HEK293T (cell line): ENCODE measurements at places on chromosomes 1 and 21.

DNA sequence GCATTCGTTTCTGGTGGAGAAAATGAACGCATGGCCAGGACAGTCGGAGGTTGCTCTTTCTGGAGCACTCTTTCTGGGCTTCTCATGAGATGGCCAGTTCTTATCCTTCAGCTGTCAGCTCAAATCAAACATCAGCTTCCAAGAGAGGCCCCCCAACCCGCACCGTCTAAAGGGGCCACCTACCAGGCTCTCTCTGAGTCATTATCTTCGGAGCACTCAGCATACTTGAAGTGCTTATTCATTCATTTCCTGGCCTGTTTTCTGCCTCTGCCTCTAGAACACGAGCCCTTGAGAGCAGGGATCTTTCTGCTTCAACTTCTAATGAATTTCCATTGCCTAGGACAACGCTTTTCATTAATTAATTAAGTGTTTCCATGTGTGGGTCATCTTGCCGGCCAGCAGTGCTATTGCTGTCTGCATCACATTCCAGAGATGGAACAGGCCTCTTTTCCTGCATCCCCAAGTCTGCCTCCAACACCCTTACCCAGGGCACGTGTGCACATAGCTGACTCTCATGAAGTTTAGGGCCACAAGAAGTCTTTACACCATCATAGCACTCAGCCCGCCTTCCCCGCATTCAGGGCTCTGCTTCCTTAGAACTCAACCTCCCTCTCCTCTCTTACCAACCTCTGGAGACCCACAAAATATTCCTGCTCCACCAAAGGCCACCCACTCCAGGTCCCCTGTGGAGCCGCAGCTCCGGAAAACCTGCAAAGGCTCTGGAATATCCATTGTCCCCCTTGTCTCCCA is 52.1 kb upstream of the LAPTM5 start:
- DNase-seq = no peak

DNA sequence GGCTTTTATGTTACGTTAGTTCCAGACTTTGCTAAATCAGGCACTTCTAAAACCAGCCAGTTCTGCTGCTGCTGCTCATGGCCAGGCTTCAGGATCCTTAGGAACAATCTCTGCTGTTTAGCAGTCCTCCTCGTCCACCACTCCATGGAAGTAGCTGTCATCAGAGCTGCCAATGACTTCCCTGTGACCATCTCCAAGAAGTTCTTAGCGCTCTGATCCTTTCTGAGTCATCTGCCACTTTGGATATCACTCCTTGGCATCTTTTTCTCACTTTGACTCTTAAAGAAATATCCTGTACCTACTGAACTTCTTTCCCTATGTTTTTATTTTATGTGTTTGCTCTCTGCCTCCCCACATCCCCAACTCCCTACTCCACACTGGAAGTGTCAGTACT is 14.7 kb upstream of the IRF2BP2 start:
- DNase-seq = no peak

DNA sequence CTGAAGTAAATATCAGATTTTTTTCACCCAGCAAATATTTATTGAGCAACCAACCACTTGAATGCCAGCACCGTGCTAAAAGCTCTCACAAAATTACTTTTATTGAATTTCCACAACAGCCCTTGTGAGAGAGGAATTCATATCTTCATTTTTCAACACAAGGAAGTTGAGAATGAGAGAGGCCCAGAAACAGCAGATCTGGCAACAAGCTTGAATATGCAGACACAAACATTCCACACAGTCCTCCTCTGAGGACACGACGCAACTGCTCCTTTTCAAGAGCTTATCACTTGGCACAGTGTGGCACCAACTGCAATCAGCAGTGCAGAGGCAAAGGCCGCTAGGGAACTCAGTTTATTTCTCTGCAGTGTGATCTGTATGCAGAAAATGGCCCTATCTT is 32.2 kb upstream of the IFNAR2 start:
- DNase-seq = no peak

DNA sequence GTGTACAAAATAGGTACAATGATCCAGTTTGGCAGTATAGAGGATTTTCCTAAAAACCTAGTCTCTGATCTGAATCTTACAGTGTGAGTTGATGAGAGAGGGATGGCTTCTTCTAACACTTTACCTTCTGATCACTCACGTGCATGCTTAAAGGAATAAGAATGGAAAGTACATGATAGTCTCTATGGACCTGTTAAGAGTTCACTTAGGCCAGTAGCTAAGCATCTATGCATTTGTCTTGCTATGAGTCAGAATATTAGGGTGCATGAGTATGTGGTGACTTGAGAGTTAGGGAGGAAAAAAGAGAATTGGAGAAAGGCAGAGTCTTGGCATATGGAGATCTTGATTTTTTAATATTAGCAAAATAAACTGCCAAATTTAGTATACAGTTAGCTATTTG is 206.3 kb downstream of the COL11A1 start:
- no peak for DNase-seq

- DNase-seq = no peak
Measured at GRCh38 chr1:203168256-203168786, 7.3 kb downstream of the MYBPH start.

GRCh38 chr1:37472281-37472680 is 2.1 kb upstream of the ZC3H12A start:
- DNase-seq = no peak

DNA sequence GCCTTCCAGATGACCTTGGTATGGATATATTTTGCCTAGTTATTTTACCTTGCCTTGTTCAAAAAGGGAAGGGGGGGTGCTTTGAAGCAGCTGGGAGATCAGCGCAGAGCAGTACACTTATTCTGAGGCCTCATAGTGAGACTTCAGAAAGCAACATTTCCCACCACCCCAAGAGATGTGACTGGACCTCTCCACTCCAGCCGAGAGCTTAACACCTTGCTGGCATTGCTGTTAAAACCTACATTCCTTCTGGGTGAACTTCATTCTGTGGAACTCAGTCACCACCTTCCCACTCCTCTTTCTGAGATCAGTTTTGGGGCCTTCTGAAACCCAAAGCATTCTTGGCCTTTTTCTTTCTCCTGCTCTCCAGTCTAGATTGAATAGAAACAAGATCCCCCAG is 148.7 kb downstream of the BARHL2 start:
- DNase-seq = no peak

DNA sequence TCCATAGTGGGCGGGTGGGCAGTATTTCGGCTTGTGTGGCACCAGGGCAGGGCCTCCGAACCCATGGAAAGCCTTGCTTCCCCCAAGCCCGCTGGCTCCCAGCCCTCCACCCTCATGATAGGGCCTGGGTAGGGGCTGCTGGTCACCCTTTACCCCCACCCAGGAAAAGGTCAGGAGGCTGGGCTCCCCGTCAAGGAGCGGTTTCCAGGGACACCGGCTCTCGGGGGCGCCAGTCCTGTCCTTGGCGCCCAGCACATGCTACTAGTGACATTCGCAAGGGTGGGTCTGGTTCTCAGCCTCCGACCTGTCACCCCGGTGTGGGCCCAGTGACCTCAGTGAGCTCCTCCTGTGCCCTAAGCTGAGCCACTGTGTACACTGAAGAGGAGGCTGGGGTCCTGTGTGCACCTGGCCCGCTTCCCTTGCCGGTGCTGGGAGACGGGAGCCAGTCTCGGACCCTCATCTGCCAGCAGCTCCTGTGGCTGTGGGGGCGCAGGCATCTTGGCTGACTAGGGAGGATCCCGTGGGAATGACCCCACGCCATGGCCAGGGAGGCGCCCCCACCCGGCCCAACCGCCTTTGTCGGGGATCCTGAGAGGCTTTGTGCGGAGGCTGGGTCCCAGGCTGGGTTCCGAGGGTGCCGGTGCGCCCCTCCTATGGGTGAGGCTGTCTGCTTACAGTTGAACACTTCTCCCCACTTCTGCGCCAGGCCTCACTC is 54.6 kb downstream of the SKI start:
- DNase-seq = no peak

DNA sequence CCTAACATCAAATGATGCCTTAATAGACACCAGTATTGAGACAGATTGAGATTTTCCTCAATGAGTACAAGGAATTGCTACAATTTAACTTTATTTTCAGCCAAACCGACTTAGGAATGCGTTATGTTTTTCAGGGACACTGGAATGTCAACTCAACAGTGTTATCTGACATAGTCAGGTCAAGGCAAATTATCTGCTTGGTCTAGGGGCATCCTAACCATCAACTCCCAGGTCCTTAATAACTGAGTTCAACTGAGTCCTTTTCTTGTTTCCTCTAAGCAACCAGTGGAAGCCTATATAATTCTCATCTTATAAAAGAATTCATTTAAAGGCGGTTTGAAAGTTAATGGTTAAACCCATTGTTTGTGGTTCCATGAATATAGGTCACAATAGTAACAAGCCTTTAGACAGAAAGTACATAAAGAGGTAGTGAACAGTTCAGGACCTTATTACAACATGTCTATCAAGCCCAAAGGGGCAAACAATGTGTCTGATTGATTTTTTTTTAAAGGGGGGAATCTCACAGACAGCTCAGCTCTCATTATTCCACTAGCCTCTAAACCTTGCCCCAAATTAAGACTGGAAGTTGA is 32.3 kb upstream of the NR5A2 start:
- DNase-seq = no peak

GRCh38 chr1:169305356-169305755 is 62.2 kb downstream of the NME7 start:
- DNase-seq = no peak

- no peak for DNase-seq
Measured at GRCh38 chr1:186792870-186793581, 35.7 kb upstream of the PLA2G4A start.

DNA sequence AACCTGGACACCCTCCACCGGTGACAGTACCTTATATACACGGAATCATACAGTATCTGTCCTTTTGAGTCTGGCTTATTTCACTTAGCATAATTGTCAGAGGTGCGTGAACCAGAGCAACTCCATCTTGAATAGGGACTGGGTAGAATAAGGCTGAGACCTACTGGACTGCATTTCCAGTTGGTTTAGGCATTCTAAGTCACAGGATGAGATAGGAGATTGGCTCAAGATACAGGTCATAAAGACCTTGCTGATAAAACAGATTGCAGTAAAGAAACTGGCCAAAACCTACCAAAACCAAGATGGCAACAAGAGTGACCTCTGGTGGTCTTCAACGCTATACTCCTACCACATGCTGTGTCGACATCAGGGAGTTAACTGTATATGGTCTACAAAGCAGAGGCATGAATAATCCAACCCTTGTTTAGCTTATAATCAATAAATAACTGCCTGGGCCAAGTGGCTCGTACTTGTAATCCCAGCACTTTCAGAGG is 1.4 kb upstream of the FDPS start:
- no peak for DNase-seq

- DNase-seq = no peak
Measured at GRCh38 chr1:46723901-46724300, 5.0 kb upstream of the EFCAB14 start.

DNA sequence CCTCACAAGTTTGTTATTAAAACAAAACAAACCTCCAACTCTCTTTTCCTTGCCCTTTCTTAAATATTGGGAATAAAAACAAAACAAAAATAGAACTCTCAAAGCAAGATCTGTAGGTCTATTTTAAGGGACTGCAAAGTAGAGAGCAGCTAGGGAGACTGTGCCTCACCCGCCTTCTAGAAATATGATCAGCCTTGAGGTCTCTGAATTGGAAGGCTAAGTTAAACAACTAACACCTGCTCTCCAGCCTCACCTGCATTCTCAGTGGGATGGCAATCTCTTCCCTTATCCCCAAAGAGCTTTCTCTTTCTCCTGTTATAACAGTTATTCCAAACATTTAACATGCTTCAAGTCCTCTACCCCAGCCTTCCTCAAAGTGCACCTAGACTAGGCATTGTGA is 75.5 kb upstream of the TNR start:
- no peak for DNase-seq

DNA sequence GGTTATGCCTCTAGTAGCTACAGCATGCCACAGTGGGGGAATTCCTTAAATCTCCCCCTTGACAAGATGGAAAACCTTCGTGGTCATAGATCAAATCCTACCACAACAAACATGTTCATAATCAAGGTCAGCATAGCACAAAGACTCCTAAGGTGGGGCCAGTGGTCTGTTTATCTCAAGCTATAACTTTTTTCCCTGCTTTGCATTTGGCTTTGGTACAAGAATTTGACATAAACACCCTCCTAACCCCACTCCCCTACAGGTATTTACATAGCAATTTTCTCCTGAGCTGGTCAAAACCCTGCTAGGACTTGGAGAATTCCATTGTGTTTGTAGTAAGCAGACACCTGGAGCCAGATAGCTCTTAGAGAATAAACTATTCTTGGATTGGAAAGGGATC is 58.5 kb downstream of the HIVEP3 start:
- DNase-seq = no peak

DNA sequence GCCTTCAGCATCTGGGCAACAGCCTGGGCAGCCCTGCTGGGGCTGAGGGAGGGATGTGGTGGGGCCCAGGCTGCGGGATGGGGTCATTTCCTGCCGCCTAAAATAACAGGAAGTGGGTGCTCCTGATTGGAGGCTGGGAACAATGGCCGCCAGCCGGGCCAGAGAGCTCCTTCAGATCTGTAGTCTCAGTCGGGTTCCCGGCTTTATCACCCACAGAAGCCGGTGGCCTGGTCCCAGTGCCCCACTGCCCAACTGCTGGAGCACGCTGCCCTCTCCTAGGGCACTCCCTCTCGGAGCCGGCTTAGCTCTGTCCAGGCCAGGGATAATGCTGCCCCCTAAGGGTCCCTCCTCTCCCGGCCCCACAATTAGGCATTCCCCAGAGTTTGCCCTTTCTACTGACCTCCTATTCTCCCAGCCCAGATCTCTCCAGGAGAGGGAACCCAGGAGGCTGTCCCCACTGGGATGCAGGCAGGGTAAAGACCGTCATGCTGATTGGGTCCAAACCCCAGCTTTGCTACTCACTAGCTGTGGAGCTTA is 5.1 kb downstream of the MAP7D1 start:
- no peak for DNase-seq

GRCh38 chr1:151346769-151347522 is at the start of gene RFX5:
RFX5 (minus strand) TSS chr1:151347252; CDS start chr1:151346320, 932 bp downstream.
- peak; percentile 99 for DNase-seq

DNA sequence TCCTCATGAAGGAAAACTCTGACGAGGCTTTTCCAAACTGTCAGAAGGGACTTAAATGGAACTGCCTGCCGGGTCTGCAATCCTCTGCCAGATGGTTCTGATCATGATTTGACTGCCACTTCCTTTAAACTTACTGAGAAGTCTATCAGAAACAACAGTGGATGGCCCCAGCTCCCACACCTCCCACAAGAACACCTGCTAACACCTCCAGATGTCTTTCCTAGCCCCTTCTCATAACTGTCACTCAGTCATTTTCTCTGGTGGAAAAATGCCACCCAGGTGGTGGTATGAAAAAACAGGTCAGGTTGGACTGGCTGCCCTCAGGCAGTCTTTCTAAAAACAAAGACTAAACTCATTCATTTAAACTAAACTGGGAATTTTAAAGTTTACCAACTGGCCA is 66.7 kb upstream of the ABCD3 start:
- DNase-seq = no peak

DNA sequence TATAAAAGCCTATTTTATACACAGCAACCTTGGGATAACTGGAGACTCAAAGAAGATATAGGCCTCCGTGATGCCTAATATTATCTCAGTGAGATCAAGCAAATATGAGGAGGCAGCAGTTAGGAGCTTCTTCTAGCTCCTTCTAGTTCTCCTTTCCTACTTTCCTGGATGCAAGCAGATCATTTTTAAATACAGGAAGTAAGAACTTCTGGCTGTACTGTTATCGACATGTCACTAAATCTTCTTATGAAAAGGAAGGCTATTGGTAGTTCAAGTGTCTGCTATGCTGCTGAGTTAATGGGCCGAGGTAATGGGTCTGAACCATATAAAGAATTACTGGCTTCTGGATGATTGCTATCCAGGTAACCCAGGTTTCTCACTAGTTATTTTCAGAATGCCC is 15.9 kb downstream of the HSPA13 start:
- no peak for DNase-seq

GRCh38 chr1:22222723-22223122 is 79.8 kb upstream of the WNT4 start:
- no peak for DNase-seq
